ENCODE measurements at places on chromosomes 7 and 10. TPM values are rescaled to one million over a fixed set of nuclear protein-coding genes. Genes with fewer than 3 reads are reported as not detected.

NYAP1 gene
- polyA plus RNA-seq: not detected

PRR15 gene
- polyA plus RNA-seq: not detected

COBL gene
- polyA plus RNA-seq: not detected

TRPV6 gene
- not detected for polyA plus RNA-seq

CARD11 gene
- polyA plus RNA-seq: 52.4 TPM

MAPK8 gene
- 9.3 TPM for polyA plus RNA-seq

PDE1C gene
- not detected for polyA plus RNA-seq

TMEM213 gene
- polyA plus RNA-seq: not detected

CLRN3 gene
- polyA plus RNA-seq: not detected

CALML3 gene
- not detected for polyA plus RNA-seq

All from IgD-negative memory B cell (primary cell).